ENCODE measurements at places on chromosomes 12 and 14.
A peak's percentile ranks its signal among the peaks of the same experiment; 100 is the strongest.

GRCh38 chr12:127629066-127629820 is 637.7 kb upstream of the TMEM132C start:
- DNase-seq, result no peak

DNA sequence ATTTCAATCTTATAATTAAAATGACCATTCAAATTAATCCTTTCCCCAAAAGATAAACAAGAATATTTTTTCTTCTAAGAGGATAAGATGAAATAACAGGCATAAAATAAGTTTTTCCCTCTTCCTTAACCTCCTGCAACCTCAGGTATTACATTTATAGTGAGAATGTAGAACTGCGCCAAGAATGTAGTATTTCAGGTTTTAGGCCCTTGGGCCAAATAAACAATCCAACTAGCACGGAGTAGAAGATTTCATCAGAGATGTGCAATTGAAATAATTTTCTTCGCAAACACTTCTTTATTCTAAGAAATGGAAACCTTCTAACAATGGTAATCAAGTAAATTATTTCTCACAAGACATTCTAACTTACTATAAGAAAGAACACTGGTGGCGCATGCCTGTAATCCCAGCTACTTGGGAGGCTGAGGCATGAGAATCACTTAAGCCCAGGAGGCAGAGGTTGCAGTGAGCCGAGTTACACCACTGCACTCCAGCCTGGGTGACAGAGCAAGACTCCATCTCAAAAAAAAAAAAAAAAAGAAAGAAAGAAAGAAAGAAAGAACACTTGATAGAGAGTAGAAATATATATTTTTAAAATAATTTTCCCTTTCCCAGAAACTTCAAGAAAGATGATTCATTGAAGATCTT is 100.8 kb downstream of the TAOK3 start:
- DNase-seq, result no peak

- peak; percentile 38 for DNase-seq
These were observed 227.7 kb upstream of the NPAS3 start for GRCh38 chr14:32710731-32711680.

- DNase-seq, result no peak
These were observed 47.9 kb downstream of the PPP1R12A start for GRCh38 chr12:79886917-79887519.

GRCh38 chr14:105083926-105084685 is 18.9 kb upstream of the GPR132 start:
- no peak for DNase-seq

DNA sequence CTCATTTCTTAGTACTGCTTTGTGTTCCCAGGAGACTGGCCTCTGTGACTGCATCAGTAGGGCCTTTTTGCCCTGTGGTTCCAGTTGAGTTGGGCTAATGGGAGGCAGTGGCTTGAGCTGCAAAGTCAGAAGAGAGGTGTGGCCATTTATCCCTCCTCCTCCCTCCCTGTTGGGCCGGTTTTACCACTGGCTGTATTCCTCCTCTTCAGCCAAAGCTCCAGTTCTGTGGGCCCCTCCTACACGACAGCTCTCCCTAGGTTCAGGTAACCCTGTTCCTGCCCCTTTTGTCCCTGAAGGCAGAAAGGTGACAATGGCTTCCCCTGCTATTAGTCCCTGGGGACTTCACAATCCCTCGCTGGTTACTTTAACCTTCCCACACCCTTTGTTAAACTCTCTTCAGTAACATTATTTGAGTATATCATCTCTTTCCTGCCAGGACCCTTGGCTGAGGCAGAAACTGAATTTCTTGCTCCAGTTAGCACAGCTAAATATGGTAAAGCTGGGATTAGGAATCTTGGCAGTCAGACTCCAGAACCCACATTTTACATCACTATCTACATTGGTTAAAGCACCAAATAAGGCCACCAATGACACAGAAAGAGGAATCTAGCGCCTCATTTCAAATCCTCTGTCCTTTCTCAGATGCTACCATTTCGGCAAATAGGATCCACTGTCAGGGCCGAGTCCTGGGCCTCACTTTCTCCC is 121.9 kb upstream of the SLC35F4 start:
- DNase-seq, result no peak

DNA sequence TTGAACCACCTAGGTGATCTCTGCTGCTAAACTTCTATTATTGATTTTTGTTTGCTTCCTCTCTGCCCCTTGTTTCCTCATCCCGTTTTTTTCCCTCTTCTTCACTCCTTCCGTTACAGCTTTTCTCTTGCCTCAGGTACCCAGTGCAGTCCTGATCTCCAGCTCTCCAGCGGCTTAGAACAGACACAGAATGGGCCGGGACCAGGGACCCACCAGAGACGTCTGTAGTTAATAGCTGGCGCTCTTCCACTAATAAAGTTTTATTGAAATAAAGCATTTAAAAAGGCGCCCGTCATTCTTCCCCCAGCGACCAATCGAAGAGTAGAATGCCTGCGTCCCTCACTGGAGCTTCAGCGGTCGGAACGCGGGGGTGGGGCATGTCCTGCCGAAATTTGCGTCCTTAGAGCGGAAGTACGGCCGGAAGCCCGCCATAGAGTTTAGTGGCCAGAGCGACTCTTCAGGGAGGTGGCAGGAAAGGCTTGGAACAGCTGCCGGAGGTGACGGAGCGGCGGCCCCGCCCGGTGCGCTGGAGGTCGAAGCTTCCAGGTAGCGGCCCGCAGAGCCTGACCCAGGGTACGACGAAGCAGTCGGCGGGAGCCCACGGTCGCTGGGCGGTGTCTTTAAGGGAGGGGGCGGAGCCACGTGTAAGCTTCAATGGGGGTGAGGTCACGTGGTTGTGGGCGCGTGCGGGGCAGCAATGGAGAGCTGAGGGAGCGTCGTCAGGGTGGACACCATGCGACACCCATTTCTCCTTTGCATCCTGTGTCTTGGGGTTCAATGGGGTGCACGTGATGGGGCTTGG is at the start of gene COPS7A:
Gene COPS7A (plus strand): TSS at position 440 of the 802 bp plus-strand sequence. CDS start 611 bp downstream, outside the sequence.
- peak; percentile 99 for DNase-seq

DNA sequence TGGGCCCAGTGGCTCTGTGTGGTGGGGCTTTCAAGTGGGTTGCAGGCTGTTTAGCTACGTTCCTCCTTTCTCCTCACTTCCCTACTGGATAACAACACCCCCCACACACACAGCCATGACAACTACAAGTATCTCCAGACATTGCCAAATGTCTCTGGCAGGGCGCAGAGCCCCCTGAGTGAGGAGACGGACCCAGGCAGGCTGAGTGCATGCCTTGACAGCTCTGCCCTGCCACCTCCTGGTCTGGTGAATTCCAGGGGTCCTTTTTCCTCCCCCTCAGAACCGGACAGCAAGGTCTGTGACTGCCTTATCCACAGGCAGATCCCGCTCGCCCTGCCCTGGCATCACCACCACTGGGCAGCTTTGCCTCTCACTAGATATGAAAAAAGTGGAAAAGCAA is 276.5 kb downstream of the TMEM132C start:
- no peak for DNase-seq

DNA sequence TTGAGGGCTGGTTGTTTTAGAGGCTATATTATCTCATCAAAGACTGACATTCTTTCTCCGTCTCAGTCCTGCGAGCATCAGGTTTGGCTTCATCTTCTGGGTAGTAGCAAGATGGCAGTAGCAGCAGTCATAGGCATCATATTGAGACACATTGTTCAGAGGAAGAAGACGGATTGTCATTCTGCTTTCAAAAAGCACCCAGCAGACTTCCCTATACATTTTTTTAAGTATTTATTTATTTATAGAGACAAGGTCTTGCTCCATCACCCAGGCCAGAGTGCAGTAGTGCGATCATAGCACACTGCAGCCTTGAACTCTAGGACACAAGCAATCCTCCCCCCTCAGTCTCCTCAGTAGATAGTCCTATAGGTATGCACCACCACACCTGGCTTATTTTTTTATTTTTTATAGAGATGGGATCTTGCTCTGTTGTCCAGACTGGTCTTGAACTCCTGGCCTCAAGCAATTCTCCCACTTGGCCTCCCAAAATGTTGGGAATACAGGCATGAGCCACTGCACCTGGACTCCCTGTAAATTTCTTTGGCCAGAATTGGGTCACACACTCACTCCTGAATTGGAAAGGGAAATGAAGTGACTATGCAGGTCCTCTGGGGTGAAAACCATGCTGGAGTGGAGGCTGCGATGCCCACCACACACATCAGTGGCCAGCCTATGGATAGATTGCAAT is 125.4 kb downstream of the SLC38A6 start:
- DNase-seq, result no peak

DNA sequence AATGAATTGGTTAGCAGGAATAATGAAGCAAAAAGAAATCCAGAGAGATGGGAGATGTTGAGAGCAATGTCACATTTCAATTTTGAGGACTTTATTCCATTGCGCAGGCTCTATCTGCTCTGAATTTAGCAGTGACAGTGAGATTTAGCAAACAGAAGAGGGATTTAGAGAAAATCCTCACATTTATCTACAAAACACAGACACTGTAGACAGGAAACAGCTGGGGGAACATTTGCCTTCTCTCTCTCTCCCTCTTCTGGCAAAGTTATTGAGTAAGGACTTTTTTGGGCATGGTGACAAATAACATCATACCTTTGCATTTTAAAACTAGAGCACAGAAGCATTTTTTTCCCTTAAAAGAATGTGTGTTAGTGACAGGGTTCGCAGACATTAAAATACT is at the start of gene IGF1:
Gene IGF1 (minus strand): TSS at position 158 of the 400 bp plus-strand sequence. CDS start 182 bp downstream, outside the sequence.
- DNase-seq, result no peak

GRCh38 chr14:30938617-30939016 is 64.3 kb downstream of the COCH start:
- no peak for DNase-seq

DNA sequence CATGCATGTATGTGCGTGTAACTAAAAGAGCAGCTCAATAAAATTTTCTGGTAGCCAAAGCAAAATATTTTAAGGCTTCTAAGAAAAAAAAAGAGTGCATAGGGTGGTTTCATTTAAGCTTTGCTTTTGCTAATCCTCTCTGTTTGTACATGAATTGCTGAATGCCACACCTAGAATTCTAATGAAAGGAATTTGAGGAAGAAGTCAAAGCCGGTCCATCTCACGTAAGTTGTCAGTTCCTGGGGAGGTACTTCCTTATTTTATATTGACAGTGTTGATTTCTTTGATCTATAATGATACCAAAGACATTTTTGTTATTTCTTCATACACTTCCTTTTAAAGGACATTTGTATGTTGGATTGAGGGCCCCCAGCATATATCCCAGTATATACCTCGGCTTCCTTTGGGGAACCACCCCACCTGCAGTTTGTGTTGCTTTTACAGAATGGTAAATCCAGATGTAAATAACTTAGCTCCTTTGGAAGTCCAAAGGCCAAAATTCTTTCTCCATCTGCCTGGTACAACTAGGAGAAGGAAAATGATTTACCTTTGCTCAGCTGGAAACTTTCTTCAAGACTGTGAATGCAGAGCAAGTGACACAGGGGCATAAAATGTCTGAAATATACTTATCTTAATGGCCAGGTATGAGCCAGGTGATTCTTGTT is 420.9 kb upstream of the ATP2B1 start:
- DNase-seq, result no peak

DNA sequence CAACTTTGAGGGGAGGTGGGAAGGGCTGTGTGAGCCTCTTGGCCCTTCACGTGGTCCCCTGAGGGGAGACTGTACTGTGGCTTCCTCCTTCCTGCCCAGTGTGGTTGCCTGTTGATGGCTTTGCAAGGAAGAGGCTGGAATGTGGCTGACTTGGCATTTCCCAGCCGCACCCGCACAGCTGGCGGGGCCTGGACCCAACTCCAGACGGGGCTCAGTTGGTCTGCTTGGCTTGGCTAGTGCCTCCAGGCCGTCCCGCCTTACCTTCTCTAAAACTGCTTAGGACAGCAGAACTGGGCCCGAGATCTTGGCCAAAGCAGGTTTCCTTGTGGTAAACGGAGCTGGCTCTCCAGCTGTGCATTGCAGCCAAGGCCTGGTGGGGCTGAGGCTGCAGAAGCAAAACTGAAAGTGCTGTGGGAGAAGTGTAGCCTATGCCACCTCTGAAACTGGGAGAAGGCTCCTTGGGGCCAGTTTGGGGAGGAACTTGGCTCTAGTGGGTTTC is 139.5 kb downstream of the SMOC1 start:
- no peak for DNase-seq

GRCh38 chr12:1213618-1214205 is 222.7 kb downstream of the ERC1 start:
- no peak for DNase-seq

GRCh38 chr12:108832730-108833354 is 24.5 kb downstream of the SSH1 start:
- no peak for DNase-seq

DNA sequence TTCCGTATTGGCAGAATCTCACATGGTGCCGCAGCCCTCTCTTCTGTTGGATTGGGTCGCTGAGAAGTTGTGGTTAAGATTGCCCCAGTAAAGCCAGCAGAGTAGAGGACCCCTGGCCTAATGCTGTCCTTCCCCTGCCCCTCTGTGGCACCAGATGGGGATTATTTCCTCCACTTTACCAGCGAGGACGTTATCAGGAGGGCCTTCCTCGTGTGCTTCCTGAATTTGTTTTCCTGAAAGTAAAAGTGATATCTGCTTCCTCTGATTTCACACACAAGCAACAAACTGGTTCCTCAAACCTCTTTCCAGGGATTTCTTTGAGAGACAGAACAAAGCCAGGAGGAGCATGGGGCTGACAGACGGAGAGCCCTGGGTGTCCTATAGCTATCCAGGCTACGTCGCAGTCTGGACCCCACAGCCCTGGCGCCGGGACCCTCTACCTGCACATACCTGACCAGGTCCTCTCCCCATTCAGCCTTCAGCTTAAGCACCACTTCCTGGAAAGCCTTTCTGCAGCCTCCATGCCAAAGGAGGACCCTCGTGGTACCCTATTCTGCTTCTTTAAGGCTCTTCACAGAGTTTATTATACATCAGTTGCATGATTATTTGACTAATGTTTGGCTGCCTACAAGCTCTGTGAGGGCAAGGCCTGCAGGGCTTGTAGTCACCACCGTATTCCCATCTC is 314.8 kb upstream of the FKBP4 start:
- DNase-seq, result no peak

DNA sequence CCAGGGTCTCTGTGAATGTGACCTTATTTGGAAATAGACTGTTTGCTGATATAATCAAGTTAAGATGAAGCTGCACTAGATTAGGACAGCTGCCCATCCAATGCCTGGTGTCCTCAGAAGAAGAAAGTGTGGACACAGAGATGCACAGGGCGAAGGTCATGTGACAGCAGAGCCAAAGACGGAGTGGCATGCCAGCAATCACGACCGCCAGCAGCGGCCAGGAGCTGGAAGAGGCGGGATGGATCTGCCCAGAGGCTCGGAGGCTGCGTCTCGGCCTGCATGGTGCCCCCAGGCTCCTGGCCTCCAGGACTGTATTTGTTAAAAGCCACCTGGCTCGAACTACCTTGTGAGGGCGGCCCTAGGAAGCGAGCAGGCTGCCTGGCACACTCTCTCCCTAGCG is 76.5 kb downstream of the RFLNA start:
- DNase-seq, result no peak

GRCh38 chr14:52061390-52061789 is 7.5 kb downstream of the NID2 start:
- DNase-seq, result no peak

DNA sequence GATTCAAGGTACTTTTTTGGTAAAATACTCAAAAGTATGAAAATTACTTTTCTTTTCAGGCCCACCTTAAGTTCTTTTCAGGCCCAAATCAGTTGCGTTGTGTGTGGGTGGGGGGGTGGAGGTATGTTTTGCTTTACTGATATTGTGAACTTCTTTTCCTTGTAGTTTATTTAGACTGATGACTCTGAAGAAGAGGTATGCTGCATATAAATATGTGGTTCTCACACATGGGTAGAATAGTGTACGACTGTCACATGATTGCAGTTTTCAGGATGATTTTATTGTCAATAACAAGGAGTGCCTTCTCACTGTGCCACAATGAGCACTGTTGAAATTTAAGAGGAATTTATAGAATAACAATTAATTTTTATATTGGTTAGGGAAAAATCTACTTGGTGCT is 166.6 kb upstream of the ATP2B1 start:
- no peak for DNase-seq
